ENCODE measurements at places on chromosomes 1 and 21. TPM values are rescaled to one million over a fixed set of nuclear protein-coding genes. Genes with fewer than 3 reads are reported as not detected.

TMEM51 gene
- 0.11 TPM for total RNA-seq

KPRP gene
- total RNA-seq: not detected

OLIG2 gene
- not detected for total RNA-seq

TSACC gene
- total RNA-seq: not detected

TRAF3IP3 gene
- 390 TPM for total RNA-seq

ALG14 gene
- 3.1 TPM for total RNA-seq

CFHR4 gene
- total RNA-seq: not detected

EVI5 gene
- total RNA-seq: 60.8 TPM

OR6K3 gene
- total RNA-seq: not detected

KRTAP19-1 gene
- not detected for total RNA-seq

ZNF593OS gene
- total RNA-seq: not detected

TMEM61 gene
- total RNA-seq: 0.16 TPM

PHGDH gene
- total RNA-seq: 58.7 TPM

SASS6 gene
- 15.7 TPM for total RNA-seq

KRTAP7-1 gene
- not detected for total RNA-seq

USH2A gene
- total RNA-seq: not detected

PLK3 gene
- 128 TPM for total RNA-seq

EGLN1 gene
- total RNA-seq: 24.4 TPM

CLDN17 gene
- not detected for total RNA-seq

DENND2C gene
- 0.30 TPM for total RNA-seq

PLEKHA6 gene
- total RNA-seq: 1.9 TPM

OR10Z1 gene
- not detected for total RNA-seq

DNA sequence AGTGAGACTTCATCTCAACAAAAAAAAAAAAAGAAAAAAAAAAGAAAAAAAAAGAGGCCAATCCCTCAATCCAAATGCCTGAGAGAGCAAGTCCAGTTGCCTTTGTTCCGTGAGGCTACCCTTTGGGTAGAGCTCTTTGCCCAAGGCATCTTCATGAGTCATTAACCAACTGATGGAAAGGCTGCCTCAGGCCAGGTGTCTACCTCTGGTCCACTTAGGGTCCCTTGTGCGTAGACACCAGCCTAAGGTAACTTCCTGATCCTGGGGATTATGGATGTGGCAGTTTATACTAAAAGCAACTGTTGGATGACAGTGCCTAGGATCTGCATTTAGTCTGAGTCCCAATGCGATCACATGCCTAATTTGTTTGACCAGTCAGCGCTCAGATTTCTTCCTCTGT is 20.7 kb upstream of the ZNF326 start:
- DNase-seq: no peak

DNA sequence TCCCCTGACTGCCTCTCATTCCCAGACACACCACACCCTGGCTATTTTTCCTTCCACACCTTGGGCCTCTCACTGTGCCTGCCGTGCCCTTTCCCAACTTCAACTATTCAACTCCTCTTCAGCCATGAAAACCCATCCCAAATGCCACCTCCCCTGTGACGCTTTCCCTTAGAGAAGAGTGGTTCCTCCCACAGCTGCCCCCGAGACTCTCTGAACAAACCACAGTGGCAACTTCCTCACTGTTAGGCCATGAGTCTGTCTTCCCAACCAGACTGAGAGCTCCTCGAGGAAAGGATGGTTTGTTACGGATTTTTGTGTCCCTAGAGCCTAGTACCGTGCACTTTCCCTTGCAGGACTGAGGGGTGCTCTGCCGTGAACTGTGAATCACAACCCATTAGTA is 59.2 kb downstream of the LRRN2 start:
- no peak for DNase-seq

DNA sequence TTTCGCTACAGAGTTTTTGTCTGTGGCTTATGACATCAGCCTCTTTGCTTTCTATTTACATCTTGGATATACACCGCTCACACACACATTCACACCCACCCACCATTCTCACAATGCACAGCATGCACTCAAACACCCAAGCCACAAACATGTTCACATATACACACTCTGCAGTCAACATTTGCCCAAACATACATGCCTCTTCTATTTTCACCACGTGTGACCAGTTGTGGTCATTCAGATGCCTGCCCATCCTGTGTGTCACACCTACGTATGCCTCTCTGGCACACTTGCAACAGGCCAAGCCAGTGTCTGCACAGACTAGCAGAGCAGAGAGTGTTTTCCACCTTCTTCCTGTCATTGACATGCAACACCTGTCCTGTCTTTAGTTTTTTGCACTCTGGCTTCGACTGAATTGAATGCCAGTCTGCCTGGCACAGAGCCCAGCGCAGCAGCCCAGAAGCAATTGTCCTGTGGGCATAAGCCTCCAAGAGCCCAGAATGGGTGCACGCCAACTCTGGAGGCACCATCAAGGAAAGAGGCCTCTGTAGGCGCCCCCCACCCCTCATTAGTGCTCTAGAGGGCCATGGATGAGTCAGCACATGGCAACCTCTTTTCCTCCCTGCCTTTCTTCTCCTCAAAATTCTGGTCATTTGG is 37.7 kb upstream of the LRRN2 start:
- no peak for DNase-seq

- DNase-seq: no peak
Observed at GRCh38 chr1:60978421-60979357, 103.7 kb upstream of the NFIA start.

DNA sequence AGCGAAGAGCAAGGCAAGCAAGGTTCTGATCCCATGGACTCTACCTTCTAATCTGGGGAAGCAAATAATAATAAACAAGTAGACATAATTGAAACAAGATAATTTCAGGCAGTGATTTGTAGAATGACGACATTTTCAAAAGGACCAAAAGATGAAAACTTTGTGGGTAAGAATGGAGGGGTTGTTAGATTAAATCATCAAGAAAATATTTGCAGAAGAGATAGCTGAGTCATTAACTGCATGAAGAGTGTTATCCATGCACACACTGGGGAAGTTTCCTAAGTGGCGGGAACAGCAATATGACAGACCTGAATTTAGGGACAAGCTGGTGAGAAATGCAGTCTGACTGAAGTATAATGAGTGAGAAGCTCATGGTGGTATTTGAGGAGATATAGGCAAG is 583.1 kb upstream of the RGS18 start:
- DNase-seq: no peak

DNA sequence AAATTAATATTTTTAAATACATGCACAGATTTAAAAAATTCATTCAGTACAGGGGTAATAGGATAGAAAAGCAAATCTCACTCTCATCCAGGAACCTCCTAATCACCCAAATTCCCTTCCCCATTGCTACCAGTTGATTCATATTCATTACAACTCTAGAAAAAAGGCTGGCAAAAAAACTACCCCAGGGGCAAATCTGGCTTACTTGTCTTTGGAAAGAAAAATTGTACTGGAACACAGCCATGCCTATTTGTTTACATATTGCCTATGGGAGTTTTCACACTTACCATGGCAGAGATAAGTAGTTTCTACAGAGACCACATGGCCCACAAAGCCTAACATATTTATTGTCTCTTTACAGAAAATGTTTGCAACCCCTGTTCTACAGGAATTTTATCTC is 8.9 kb upstream of the RBM34 start:
- no peak for DNase-seq

- DNase-seq: no peak
Observed at GRCh38 chr1:81511281-81511680, 289.5 kb upstream of the ADGRL2 start.

GRCh38 chr21:31945141-31945540 is 72.3 kb downstream of the HUNK start:
- DNase-seq: no peak

DNA sequence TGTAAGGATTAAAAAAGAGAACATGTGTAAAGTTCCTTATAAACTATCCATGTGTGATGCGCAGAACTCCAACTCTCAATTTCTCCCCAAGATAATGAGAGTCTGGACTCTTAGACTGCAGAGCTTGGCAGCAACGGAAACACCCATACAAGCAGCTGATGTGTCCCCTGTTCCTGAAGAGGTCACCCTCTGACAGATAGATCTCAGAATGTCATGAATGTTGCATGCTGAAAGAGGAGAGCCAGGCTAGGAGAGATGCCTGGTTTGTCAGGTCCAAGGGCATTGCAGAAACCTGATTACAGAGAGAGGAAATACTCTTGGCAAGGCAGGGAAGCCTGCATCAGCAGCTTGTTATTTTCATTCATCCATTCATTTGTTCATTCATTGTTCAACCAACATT is 24.2 kb downstream of the MTARC1 start:
- no peak for DNase-seq

GRCh38 chr1:99691175-99691574 is 45.3 kb downstream of the PALMD start:
- DNase-seq: no peak

- DNase-seq: no peak
Observed at GRCh38 chr1:14666373-14666772, 67.9 kb downstream of the KAZN start.

DNA sequence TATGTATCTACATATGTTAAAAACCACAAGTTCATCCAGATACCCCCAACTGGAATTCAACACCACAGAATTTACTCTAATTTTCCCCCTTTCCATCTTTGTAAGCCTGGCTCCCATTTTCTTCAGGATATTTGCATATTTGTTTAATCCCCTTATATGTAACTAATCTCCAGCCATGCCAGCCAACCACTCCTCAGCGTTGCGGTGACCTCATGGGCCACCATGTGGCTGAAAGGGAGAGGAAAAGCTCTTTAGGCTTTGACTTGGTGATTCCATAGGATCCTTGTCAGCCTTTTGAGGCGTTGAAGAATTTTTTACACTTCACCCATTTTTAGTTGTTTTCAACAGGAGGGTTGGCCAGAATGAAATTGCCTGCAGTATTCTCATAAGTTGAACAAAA is 10.0 kb downstream of the CLDN19 start:
- DNase-seq: no peak

GRCh38 chr1:9902060-9902452 is 8.0 kb downstream of the CTNNBIP1 start:
- DNase-seq: no peak

GRCh38 chr1:19140465-19140864 is 69.6 kb downstream of the UBR4 start:
- no peak for DNase-seq

GRCh38 chr1:150813028-150813707 is 5.1 kb upstream of the CTSK start:
- no peak for DNase-seq

DNA sequence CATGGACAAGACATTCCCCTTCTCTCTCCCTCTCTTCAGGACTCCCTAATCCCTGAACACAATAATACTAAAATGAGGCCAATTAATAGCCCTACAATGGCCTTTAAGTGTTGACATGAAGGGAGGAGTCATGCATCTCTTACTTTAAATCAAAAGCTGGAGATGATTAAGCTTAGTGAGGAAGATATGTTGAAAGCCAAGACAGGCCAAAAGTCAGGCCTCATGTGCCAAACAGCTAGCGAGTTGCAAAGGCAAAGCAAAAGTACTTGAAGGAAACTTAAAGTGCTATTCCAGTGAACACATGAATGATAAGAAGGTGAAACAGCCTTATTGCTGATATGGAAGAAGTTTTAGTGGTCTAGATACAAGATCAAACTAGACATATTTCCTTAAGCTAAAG is 49.5 kb upstream of the CD46 start:
- DNase-seq: no peak

- DNase-seq: no peak
Observed at GRCh38 chr1:75630998-75631397, 20.1 kb upstream of the SLC44A5 start.

- no peak for DNase-seq
Observed at GRCh38 chr1:76620371-76620770, 246.9 kb upstream of the ST6GALNAC5 start.

- DNase-seq: no peak
Observed at GRCh38 chr1:90361026-90361425, 356.1 kb downstream of the BARHL2 start.

- DNase-seq: no peak
Observed at GRCh38 chr1:200959411-200959921, 64.0 kb downstream of the KIF21B start.

GRCh38 chr1:155392898-155393411 is 72.3 kb downstream of the RUSC1 start:
- no peak for DNase-seq

- DNase-seq: no peak
Observed at GRCh38 chr1:109078317-109078716, 2.5 kb upstream of the TAF13 start.

DNA sequence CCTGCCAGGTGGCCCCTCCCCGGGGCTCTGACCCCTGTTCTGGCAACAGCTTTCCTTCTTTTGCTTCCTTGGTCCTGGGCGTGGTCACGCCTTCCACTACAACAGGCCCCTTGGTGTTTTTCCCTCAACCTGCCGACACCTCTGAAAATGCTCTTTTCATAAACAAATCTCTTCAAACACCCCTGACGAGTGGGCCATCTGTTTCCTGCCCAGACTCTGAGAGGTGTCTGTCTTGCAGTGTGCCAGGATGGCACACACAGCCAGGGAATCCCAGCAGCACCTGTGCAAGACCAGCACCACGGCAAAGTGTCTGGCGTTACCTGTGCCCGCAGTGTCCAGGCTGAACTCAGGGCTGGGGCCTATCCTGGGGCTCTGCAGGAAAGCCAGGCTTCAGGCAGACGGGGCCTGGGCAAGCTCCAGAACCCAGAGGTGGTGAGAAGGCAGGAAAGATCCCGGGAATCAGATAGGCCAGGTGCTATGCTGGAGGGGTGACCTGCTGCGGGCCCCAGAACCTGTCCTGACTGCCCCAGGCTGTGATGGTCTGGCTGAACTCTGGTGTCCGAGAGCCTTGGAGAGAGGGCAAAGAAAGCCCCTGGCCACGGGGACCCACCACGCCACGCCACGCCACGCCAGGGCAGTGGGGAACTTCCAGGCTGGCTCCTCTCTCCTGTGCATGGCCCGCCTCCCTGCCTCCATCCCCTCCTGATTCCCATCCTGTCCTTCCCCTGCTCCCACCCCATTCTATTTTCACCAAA is 88.9 kb downstream of the SIK1 start:
- no peak for DNase-seq

- no peak for DNase-seq
Observed at GRCh38 chr1:181647314-181648035, 164.2 kb downstream of the CACNA1E start.

- DNase-seq: peak; percentile 48
Observed at GRCh38 chr1:93715529-93716126, 34.0 kb upstream of the BCAR3 start.

- no peak for DNase-seq
Observed at GRCh38 chr1:206566999-206567398, 45.3 kb downstream of the EIF2D start.

DNA sequence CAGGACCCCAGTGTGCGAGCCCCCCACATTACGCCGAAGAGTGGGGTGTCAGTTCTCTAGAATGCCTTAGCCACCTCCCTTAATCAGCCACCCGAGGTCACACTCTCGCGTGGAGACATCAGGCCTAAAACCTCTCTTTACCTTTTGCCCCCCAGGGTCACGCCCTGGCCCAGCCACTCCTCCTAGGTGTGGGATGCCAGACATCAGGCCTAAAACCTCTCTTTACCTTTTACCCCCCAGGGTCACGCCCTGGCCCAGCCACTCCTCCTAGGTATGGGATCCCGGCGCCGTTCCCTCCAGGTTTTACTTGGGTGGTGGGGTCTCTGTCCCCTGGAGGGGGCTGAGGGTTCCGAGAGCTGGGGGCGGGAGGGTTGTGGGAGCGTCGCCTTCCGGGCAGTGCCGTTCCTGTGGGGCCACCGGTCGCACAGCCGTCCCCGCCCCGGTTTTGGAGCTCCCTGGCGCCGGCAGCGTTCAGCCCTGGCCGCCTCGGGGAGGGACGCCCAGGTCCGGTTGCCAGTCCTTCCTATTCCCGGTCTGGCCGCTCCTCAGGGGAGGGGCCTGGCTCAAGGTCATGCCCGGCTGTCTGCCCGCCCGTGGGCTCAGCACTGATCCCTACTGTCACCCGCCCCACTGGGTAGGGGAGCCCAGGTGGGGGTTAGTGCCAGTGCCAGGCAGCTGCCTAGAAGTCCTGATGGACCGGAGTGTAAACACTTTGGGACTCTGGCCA is 882 bp downstream of the VPS13D start:
- DNase-seq: no peak

All from activated T-helper 2 cell treated with anti-CD3 and anti-CD28 coated beads, Interferon-gamma antibody, Interleukin-2, Interleukin-4, amounts not matched to agents 10 μg/mL and 5 μg/mL and 100 μg/mL, durations not matched to agents 14 hours and 24 hours and 36 hours (primary cell).